ENCODE measurements at places on chromosomes 2 and 18. TPM values are rescaled to one million over a fixed set of nuclear protein-coding genes. Genes with fewer than 3 reads are reported as not detected.

The C18orf54 gene
- 3.7 TPM for total RNA-seq

DNA sequence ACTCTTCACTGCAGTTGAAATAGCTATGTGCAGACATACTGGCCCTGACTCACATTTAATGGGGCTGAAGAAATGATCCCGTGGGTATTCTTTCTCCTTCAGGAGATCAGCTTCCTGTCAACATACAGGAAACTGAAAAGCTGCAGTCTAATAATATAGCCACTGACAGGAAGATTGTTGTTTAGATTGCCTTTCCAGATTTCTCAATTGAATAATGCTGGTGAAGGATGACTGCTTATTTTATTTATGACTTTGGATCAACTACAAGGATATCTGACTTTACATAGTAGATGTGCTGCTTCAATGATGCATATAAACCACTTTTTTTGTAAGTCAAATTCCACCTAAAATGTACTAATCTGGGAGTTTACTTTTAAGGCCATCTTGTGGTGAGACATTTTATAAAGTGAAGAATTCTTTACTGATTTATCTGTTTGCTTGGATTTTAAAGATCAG lies 93.4 kb upstream of the MAP4K3 start:
- DNase-seq: no peak
- no peaks in the 10 kb centered on the region for H3K36me3 ChIP-seq
- no peak overlapping the region for H3K4me3 ChIP-seq

- H3K4me1 ChIP-seq: no peaks in the 10 kb centered on the region
- DNase-seq: no peak
- peaks cover 17% of the 10 kb centered on the region for H3K27me3 ChIP-seq
- no peak overlapping the region for H3K4me3 ChIP-seq
These were observed 126.0 kb downstream of the KCNH7 start for GRCh38 chr2:162712598-162712997.

- DNase-seq: no peak
- H3K4me1 ChIP-seq: peaks cover 8% of the 10 kb centered on the region
- H3K27me3 ChIP-seq: no peaks in the 10 kb centered on the region
These were observed 885.9 kb upstream of the PIK3C3 start for GRCh38 chr18:41069167-41069566.

The CNTNAP5 gene
- not detected for total RNA-seq

DNA sequence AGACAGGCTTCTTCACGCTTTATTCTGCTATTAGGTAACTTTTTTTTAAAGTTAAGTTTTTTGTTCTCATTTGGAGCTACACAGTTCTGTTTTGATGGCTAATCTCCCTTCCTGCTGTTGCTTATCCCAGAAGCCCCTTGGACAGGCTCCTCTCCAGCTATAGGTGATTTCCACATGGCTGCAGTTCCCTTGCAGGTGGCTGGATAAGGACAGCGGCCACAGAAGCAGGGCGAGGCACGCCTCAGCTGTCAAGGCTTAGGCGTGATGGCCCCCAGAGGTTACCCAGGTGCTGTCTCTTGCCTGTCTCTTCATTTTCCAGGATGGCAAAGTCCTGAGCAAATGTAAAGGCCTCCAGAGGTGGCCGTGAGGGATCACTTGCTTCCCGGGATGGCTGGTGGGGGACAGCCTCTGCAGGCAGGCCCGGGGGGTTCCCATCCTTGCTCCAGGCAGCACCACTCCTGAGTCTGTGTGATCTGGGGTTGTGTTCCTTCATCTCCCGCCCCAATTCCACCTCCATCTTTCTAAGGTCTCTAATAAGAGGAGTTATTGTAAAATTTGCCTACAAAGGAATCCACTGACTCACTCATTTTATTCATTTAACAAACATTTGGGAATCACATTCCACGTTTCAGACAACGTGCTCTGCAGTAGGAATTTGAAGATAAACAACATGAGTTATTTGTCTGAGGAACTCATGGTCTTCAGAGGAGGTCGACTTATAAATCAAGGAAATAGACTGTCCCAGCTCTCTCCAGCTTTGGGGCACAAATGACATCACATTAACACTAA lies 53.4 kb downstream of the NAPG start:
- DNase-seq: no peak
- H3K36me3 ChIP-seq: no peaks in the 10 kb centered on the region
- no peaks in the 10 kb centered on the region for H3K27me3 ChIP-seq

DNA sequence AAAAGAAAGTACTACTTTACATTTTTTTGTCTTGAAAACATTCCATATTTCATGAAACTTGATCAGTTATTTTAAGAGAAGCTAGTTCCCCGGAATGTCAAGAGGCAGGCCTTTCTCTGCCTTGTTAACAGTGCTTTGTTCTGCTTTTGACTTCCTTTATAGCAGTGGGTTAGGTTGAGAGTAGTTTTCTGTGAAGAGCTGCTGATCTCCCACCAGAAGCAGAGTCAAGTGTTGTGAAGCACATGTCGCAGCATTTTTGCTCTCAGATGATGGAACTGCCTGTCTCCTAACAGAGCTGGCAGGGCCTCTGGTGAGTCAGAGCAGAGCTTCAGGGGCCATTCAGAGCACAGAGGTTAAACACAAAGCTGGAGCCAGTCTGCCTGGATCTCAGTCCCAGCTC lies 871.8 kb downstream of the SLC4A3 start:
- H3K4me3 ChIP-seq: no peak overlapping the region
- no peak for DNase-seq
- no peaks in the 10 kb centered on the region for H3K36me3 ChIP-seq
- H3K4me1 ChIP-seq: peaks cover 23% of the 10 kb centered on the region
- no peaks in the 10 kb centered on the region for H3K27me3 ChIP-seq
- H3K27ac ChIP-seq: peak overlapping the region; percentile 86

The CD8B gene
- not detected for total RNA-seq

- peaks cover 2% of the 10 kb centered on the region for H3K27me3 ChIP-seq
- H3K27ac ChIP-seq: no peak overlapping the region
- no peak for DNase-seq
These were observed 208.0 kb downstream of the C1D start for GRCh38 chr2:67854798-67855197.

All from chondrocyte (in vitro differentiated cells).